SHP77 (cell line): ENCODE measurements at places on chromosomes 3 and 15.

DNA sequence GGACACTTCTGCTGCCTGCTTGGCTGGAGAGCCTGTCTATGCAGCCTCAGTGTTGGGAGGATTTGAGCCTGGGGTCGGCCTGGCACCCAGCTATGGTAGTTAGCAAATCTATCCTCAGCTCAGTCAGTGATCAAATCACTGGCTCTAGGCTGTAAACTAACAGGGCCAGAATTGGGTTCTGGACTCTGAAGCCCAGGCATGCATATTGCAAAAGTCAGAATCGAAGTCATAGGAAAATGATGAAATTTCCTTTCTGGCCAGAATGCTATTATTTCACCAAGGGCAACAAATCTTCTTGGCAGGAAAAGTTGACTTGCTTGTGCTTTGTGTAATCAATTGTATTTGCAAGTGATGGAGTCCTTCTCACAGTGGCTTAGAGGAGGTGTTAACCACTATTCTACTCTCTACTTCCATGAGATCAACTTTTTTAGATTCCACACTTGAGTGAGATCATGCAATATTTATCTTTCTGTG, 482.6 kb upstream of the TPRG1 start:
- DNase-seq = no peak

DNA sequence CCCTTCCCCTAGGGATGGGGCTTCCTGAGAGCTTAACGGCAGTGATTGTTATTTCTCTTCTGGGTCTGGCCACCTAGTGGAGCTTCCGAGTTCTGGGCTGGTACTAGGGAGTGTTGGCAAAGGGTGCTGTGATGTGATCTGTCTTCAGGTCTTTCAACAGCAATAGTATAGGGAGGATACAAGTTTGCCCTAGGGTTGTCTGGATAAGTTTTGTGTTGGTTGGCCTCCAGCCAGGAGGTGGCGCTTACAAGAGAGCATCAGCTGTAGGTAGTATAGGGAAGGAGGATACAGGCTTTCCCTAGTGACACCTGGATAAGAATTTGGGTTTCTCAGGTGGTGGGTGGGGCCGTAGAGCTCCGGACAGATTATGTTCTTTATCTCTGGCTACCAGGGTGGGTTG, 19.2 kb upstream of the CPOX start:
- DNase-seq = peak; percentile 43

DNA sequence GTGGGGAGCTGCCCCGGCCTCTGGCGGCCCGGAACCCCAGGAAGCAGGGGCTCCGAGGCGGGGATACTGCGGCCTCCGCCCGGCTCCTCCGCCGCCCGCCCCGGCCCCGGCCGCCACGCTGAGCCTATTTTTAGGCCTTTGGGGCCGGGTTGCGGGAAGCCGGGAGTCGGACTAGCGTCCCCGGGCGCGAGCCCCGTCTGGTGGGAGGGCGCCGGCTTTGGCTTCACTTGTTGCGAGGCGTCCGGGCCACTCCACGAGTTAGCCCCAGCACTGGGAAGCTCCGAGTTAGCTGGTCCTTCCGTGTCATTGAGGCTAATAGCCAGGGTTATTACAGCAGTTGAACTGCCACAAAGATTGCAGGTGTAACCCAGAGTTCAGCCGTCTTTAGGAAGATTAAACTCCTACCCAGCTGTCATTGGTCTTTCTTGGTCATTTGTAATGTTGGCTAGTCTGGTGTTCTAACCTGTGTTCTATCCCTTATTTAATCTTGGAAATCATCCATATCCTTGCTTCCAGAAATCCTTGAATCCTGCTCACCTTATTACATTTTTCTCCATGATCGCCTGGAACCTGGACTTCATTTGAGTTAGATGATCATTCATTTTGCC, 791 bp downstream of the GYG1 start:
- peak; percentile 58 for DNase-seq

DNA sequence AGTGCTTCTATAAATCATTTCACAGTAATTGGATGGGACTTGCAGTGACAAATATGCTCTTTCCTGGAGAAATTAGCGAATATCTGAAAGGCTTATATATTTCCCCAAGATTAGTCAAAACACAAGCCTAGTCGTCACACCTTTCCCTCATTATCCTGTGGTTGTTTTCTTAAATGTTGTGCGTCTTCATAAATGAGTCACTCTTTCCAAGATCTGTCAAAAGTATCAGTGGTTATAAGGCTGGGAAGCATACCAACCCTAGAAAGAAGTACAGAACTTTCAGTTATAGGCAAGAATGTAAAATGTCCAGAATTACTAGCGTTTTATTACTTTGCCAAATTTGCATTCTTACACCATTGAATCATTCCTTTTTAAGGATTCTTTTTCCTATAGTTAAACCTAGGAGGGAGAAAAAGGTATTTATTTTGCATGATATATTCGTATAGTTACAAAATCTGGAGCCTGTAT, 33.6 kb downstream of the TMEM212 start:
- no peak for DNase-seq

DNA sequence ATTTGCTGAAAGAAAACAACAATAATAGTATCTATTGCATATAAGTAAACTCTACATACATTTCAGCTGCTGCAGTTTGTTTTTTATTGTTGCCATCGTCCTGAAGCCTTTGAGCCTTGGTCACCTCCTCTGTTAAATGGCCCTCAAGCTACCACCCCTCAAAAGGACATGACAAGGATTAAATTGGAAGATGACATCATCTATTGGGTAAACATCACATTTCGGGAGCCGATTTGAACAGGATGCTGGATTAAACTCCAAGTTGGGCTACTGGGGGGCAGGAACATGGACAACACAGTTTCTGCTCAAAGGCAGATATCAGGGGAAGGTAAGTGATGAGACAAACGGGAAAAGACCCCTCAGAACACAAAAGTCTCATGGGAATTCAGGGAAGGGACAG, 92.3 kb upstream of the ATP2B2 start:
- no peak for DNase-seq

DNA sequence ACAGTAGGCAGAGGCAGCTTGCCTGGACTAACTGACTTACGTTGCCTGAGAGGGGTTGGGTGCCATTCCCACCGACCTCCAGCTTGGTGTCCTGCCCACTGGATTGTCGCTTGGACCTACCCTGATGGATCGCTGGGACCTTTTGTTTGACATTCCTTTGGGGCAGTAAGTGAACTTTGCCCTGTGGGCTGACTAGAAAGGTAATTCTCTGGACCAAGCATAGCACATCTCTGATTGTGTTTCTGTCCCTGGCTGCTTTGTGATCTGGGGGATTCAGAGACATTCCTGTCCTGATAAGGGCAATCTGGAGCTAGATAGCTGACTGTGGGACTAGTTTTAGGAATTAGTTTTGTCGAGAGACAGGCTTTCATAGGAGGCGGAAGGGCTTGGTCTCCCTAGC, 19.5 kb upstream of the IFT57 start:
- DNase-seq = no peak

DNA sequence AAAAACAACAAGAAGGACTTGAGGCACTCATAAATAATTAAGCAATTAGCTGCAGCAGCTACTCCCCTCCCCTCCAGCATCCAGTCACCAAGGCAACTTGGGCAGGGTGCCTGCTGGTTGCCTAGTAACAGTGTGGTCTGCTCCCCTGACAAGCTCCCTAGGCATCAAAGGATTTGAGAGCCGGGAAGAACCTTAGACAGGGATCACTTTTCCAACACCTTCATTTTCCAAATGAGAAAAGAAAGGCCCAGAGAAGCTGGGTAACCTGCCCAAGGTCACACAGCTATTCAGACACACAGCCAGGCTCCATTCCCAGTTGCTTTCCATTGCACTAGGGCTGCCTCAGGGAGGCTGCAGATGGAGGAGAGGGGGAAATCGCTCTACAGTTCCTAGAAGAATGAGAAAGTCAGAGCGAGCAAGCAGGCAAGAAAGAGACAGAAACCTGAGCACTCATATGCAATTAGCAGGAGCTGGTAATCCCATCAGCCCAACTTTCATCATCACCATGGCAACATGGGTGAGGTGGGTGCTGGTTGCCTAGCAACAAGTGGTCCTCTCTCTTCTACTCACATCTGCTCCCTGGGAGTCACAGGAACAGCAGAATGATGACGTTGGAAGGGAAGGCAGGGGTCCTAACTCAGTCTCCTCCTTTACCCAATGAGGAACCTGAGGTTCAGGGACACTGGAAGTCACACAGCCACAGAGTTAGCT, 3.6 kb upstream of the EIF4E3 start:
- DNase-seq = peak; percentile 0

GRCh38 chr3:126170073-126170777, 10.2 kb downstream of the ALDH1L1 start:
- no peak for DNase-seq

- DNase-seq = no peak
These were observed 3.3 kb upstream of the ADAMTS9 start for GRCh38 chr3:64691051-64691450.

DNA sequence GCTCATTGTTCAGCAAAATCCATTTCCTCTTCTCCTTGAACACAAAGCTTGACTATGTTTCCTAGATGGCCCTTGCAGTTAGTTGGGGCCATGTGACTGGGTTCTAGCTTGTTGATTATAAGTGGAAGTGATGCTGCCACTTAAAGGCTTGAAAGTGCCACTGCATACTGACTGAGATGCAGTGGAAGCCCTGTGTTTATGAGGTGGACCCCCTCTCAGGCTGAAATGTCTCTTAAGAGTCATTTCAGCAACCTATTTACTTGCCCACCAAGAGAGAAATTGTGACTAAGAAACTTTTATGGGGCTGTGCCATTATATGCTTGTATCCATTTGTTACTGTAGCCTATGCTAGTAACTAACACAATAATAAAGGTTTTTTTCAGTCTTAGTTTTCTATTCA, 8.4 kb upstream of the ANP32A start:
- no peak for DNase-seq

DNA sequence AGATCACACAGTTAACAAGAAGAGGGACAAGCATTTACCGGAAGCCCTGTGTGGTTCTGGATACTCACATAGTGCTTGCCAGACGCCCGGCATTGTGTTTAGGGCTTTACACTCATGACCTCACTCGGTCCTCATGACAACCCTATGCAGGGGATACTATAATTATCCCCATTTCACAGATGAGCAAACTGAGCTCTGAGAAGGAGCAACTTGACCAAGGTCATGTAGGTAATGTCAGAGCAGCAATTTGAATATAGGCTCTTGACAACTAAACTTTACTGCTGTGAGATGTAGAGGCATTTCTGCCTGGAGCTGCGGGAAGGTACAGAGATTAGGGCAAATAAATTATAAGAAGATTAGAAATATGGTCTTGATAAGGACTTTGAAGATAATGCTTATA, 70.0 kb downstream of the SAMMSON start:
- DNase-seq = no peak

DNA sequence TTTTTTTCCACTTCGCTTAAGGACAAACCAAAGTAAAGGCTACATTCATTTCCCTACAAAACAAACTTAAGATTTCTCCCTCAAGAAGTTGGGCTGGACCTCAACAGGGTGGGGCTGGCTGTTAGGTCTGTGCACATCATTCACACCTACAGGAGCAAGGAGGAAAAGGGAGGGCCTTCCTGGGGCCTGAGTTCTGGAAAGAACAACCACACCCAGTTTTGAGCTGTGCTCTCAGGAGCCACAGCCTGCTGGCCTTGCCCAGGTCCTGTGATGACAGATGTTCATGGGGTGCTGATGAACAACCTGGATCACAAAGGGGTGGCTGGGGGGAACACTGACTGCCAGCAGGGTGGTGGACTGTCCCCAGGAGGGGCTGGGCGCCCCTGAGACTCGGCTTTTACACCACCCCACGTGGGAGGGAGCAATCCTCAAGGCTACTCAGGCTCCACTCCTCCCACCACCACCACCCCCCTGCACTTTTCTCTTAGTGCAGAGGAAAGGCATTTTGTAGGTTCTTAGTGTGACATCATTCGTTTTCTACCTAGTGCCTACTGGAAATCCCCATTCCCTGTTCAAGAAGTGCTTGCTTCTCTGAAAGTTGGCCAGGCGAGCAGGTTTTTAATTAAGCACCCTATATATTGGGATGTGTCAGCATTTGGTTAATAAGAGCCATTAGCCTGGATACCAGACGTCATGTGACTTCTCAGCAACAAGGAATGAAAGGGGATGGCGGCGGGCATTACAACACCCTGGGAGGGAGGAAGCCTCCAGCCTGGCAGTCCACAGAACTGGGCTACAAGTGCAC, 35.7 kb downstream of the CCNB2 start:
- no peak for DNase-seq

- no peak for DNase-seq
These were observed 582.3 kb upstream of the NAALADL2 start for GRCh38 chr3:174276826-174277225.

GRCh38 chr3:136110481-136110880, 85.7 kb downstream of the MSL2 start:
- DNase-seq = no peak

DNA sequence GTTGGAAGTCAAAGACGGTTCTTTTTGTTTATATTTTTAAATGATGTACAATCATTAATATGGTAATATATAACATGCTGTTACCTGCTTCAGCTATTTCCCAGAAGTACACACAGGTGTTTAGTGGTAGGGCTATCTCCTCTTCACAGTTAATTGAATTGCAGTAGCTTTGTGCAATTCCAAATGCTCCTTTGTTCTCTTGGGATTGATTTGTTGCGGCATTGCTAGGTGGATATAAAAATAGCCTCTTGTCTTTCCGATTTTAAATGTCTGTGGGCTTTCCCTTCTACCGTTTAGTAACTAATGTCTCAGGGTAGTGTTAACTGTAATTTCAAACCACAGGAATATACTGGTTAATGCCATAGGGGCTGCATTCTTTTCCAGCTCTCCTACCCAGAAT, 307.6 kb upstream of the SLITRK3 start:
- no peak for DNase-seq

DNA sequence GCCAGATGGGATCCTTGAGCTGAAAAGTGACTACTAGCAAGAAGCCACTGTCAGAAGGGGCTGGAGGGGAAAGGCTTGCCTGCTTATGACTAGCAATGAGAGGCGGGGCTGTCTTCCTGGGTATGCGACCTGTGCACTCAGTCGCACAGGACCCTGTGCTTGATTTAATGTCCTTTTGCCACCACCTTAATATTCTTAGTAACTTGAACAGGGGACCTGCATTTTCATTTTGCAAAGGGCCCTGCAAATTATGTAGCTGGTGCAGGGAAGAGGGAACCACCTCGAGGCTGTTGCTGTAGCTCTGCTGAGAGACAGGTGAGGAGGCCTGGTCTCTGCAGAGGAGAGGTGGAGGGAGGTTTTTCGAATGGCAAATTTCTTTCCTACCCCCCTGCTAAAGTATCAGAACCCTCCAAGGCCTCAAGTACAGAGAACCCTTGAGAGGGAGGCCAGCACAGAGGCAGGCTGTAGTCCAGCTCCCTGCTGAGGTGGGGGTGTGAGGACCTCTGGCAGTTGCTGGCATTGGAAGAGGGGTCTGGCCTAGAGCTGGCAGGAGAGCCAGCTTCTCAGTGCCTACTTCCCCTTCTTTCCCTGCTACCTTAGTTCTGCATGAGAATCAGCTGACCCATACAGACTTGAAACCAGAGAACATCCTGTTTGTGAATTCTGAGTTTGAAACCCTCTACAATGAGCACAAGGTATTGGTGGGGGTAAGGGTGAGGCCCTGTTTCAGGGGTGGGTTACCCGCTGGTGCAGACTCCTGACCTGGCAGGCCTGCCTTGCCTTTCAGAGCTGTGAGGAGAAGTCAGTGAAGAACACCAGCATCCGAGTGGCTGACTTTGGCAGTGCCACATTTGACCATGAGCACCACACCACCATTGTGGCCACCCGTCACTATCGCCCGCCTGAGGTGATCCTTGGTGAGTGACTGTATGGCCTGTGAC, 11.4 kb downstream of the CLK3 start:
- no peak for DNase-seq
